ENCODE measurements at places on chromosomes 5 and 9.

DNA sequence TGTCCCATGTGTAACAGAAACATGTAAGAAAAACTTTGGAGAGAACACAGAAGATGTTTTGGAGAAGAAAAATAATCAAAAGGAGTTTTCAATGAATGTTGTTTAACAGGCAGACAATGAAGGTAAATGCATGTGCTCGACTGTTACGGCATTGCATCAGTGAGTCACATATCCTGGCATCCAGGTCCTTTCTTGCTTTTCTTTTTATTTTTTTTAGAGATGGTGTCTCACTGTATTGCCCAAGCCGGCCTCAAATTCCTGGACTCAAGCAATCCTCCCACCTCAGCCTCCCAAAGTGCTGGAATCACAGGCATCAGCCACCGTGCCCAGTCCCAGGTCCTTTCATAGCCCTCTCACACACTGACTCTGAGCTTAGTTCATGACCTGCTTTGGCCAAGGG lies 181.8 kb downstream of the DTWD2 start:
- no peak for DNase-seq

DNA sequence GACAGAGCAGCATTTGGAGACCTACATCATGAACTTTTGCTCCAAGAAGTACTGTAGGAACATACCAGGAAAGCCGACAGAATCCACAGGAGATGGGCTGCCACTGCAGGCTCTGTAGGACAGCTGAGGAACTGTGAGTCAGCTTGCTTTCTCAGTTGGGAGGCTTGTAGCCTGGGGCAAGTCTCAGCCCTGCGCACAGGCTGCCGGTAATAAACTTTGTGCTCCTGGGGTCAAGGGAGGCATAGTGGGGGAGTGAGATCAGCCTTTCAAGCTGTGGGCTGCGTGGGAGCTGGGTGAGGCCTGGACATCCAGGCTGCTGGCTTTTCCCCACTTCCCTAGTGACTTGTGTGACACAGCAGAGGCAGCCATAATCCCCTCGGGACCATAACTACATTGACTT lies 718.0 kb upstream of the CDH10 start:
- no peak for DNase-seq

- DNase-seq: no peak
These were observed 55.0 kb upstream of the KCNMB1 start for GRCh38 chr5:170444181-170444580.

- no peak for DNase-seq
These were observed 403.2 kb downstream of the KIF4B start for GRCh38 chr5:155416765-155417164.

DNA sequence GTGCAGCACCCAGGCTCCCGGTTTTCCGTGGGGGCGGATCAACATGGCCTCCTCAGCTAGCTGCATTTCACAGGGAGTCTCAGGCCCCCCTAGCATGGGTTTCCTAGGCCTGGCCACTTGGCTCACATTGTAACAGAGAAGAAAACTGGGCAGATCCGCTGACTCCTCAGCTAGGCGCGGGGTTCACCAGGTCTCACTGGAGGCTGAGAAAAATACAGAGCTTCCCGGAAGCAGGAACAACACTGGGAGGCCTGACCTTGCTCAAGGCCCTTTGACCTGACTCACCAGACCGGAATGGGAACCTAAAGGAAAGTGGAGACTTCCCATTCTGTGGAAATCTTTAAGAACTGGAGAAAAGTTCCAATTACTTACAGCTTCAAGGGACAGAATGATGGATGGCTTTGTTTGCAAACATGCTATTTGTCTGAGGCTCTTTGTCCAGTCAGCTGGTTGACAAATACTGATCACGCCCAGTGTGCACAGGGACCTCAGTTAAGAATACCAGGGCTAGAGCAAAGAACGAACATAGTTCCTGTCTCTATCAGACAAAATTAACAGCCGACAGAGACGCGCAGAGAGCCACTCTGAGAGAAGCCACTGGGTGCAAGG lies 88.7 kb upstream of the LRRTM2 start:
- no peak for DNase-seq

- DNase-seq: peak; percentile 72
These were observed 84.9 kb downstream of the ADAMTS12 start for GRCh38 chr5:33806738-33807442.

DNA sequence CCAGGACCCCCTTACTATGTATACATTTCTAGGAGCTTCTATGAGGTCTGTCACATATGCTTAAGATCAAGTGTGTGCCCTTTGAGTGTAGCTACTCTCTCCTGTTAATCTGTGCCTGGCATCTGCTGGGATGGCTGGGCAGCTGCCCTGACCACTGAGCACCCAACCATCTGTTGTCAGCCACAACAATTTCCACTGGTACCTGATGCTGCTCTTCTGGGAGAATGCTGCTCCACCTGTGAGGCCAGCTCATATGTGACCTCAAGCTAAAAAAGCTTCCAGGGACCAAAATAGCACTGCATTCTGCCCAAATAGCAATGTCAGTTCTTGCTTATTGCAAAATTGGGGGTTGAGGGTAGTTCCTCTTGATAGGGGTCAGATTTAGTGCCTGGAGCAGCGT lies 595.6 kb downstream of the RAB3C start:
- DNase-seq: no peak

DNA sequence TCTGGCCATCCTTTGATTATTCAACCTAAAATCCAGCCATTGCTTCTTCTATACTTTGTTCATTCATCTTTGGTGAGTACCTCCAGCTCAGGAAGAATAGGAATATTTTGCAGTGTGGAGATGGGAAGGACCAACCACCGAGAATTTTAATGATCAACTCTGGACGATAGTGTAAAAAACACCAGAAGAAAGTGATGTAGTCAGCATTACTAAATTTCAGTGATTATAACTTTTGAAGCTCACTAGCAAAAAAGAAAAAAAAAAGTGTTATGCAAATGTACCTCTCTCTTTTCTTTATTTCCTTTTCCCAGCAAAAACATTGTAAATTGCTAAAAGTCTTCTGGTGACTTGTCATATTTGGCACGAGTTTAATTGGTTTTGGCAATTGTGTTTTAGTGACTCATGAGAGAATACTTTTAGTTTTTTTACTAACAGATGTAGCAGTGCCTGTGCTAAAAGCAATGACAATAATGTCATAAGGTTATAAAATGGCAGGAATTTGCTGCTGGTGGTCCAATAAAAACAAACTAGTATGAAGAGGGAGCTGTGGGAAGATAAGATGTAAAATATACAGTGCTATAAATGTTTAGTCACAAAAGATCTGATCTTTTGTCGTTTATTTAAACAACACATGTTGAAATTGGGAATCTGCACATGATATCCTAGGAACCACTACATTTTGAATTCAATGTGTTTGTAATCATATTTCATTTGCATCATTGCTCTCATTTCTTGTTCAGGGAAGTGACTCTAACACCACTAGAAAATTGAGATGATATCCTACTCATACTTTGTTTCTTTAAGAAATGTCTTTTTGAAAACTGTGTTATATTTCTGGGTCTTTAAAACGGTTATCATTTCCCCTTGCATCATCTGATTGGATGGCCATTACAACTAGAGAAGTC lies 81.3 kb upstream of the ERCC6L2 start:
- peak; percentile 96 for DNase-seq

Data from fibroblast of skin of abdomen (primary cell).